ENCODE measurements at places on chromosomes 4 and X.

DNA sequence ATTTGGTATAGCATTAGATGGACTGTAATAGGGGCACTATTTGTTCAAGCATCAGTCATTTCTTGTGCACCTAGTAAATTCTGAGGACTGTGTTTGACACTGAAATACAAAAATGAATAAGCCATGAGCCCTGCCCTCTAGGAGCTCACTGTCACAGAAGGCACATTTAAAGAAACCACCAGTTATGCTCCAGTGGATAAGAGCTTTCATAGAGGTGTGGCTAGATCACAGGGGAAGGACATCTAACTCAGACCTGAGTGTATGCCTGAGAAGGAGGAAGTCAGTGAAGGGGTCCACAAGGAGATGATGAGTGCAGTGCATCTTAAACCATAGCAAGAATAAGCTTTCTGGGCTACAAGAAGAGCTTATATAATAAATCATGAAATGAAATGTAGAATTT lies 40.1 kb downstream of the BTC start:
- no peak for DNase-seq

- DNase-seq: no peak
These were observed 107.8 kb upstream of the TMEM47 start for GRCh38 chrX:34764852-34765361.

- no peak for DNase-seq
These were observed 53.8 kb upstream of the LNX1 start for GRCh38 chr4:53645108-53645507.

- DNase-seq: no peak
These were observed 15.7 kb downstream of the LGI2 start for GRCh38 chr4:25015012-25015411.

GRCh38 chr4:41069257-41069656 lies 145.1 kb downstream of the APBB2 start:
- no peak for DNase-seq

DNA sequence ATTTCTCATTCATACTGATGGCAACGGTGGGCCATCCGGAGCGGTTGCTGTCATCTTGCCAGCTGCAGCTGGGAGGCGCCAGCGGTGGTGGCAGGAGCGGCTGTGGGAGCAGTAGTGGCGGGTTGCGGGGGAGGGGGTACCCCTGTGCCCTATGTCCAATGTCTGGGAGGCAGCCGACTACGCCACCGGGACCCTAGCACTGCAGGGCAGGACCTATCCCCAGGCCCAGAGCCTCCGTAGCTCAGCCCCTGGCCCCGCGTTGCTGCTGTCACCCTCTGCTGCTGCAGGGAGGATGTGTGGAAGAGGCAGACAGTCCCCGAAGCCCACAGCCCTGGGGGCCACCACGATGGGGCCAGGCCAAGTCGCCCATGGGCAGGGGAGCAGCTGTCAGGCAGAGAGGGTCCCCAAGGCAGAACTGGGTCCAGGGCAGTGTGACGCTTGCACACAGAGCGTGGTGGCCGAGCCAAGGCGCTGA lies 10.0 kb upstream of the SPP1 start:
- no peak for DNase-seq

- DNase-seq: peak; percentile 22
These were observed 482 bp upstream of the MBTPS2 start for GRCh38 chrX:21838937-21839333.

- peak; percentile 76 for DNase-seq
These were observed 84.5 kb upstream of the MAML3 start for GRCh38 chr4:140238351-140239056.

GRCh38 chrX:96027407-96027806 lies 657.2 kb upstream of the DIAPH2 start:
- DNase-seq: no peak

DNA sequence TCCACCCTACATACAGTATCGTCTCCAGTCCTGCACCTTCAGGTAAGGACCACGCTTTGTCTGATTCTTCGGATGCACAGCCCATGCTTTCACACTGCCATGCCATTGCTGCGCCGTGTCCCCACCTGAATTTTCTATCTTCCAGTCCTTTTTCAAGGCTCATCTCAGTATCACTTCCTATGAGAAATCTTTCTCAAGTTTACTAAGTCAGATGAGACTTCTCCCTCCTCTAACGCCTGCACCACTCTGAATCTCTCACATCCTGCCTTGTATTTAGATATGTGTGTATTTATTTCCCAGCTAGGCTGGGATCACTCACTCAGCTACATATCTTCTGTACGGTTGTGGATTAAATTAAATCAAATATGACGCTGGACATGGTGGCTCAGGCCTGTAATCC lies 116.8 kb downstream of the SMIM20 start:
- no peak for DNase-seq

- DNase-seq: no peak
These were observed 493.9 kb downstream of the TMA16 start for GRCh38 chr4:163988391-163988790.

DNA sequence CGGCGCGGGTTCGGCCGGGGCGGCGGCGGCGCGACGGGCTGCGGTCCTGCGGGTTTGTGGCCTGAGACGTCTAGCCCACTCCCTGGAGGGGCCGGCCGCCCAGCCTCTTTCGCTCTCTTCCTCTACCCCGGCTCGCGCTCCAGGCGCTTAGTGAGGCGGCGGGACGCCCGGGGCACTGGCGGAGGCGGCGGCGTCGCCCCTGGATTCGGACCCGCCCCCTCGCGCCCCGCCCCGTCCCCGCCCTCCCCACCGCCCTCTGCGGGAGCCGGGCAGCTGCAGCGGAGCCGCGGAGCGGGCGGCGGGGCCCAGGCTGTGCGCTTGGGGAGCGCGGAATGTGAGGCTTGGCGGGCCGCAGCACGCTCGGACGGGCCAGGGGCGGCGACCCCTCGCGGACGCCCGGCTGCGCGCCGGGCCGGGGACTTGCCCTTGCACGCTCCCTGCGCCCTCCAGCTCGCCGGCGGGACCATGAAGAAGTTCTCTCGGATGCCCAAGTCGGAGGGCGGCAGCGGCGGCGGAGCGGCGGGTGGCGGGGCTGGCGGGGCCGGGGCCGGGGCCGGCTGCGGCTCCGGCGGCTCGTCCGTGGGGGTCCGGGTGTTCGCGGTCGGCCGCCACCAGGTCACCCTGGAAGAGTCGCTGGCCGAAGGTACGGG lies at the start of gene BMP2K:
BMP2K (plus strand) TSS at position 272 of the 650 bp plus-strand sequence; CDS start at position 466, 194 bp downstream.
- no peak for DNase-seq

DNA sequence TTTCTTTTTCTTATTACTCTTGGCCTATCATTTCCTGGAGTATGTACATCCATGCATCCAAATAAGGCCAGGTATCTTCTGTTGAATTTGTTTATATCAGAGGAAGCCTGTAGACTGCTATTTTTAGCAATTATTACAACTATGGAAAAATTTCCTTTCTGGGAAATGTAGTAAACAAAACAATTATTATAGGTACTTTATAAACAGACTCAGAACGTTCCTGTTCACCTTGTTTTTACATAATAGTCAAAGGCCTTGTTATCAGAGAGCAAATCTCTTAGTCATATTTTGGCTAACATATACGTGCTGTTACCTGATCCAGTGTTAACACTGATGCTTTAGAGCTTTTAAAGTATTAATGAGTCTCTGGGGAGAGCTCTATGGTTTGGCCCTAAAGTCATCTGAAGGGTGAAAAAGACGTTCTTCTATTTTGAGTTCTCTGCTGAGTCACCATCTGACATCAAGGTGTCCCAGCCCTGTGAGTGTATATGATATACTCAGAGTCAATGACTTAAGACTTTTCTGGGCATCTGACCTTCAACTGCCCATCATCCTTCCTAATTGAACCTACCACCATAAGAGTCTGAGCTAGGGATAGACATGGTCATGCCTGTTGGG lies 7.3 kb downstream of the SPARCL1 start:
- DNase-seq: no peak

- no peak for DNase-seq
These were observed 148.1 kb downstream of the PCDH7 start for GRCh38 chr4:30868111-30868895.

DNA sequence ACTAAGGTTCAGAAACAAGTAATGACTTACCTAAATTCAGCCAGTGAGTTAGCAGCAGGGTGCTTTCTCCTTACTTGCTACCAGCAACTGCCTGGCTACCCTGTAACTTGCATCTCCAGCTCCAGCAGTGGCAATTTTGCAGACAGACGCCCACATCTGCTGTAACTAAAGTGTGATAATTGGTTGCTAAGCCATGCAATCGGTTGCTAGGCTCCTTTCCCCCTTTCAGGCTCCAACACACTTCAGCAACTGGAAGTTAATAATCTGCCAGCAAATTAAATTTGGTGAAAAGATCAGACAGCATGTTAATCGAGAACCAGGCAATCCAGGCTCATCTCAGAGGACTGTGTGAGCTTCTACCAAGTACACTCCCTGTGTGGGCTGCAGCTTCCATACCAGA lies 24.2 kb upstream of the ARHGEF9 start:
- DNase-seq: no peak

- DNase-seq: no peak
These were observed 91.2 kb upstream of the SORBS2 start for GRCh38 chr4:185903205-185903604.

DNA sequence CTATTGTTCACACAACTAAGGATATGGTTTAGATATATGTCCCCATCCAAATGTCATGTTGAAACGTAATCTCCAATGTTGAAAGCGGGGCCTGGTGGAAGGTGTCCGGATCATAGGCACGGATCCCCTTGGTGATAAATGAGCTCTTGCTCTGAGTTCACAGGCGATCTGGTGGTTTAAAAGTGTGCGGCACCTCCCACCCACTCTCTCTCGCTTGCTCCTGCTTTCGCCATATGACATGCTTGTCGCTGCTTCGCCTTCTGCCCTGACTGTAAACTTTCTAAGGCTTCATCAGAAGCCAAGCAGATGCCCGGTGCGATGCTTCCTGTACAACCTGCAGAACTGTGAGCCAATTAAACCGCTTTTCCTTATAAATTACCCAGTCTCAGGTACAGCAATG lies 128.5 kb downstream of the NFKB1 start:
- no peak for DNase-seq

GRCh38 chrX:15676886-15677285 lies 12.3 kb upstream of the CLTRN start:
- no peak for DNase-seq

- DNase-seq: no peak
These were observed 30.3 kb downstream of the SEPSECS start for GRCh38 chr4:25129917-25130316.

GRCh38 chrX:30643313-30643821 lies 9.9 kb upstream of the GK start:
- DNase-seq: no peak

- no peak for DNase-seq
These were observed 98.9 kb upstream of the PJA1 start for GRCh38 chrX:69264158-69264581.

GRCh38 chr4:89290727-89291516 lies 16.7 kb downstream of the GPRIN3 start:
- DNase-seq: no peak

GRCh38 chrX:74353984-74354383 lies 50.0 kb downstream of the ZCCHC13 start:
- DNase-seq: no peak

DNA sequence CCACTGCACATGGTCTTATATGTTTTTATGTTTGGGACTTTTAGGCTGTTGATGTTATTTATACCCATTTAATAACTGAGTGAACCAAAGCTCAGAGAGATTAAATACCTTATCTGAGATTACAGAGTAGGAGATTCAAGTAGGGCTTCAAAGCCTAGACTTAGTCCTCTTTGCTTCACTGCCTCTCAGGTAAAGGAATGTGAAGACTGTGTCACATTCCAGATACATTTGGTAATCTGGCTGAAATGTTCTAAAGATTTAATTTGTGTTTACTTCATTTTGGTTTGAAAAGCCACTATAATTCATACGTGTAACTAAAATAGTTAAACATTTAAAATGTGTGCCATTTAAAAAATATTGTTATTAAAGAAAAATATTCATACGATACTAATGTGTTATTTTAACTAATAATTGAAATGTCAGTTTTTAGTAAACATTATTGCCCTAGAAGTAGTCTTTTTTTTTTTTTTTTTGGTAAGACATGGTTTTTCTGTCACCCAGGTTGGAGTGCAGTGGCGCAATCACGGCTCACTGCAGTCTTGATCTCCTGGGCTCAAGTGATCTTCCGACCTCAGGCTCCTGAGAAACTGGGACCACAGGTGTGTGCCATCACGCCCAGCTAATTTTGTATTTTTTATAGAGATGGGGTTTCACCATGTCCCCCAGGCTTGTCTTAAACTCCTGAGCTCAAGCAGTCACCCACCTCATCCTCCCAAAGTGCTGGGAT lies 54.3 kb downstream of the WWC2 start:
- no peak for DNase-seq

DNA sequence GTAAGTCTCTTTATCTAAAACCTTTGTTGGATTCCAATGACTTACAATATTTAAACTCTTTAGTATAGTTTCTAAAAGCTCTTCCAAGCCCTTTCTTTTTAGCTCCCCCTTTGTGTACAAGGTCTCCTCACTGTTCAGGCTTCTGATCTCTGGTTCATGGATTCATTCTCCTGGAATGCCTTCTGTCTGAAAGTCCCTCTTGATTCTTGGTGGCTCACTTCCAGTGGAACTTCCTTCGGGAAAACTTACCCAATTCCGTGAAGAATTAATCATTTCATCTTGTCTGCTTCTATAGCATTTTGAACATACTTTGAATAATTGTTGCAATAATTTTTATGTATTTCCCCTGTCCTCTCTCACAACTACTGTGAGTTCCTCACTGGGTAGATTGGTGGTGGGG lies 3.6 kb downstream of the ARHGAP24 start:
- no peak for DNase-seq

GRCh38 chr4:112371361-112371760 lies 74.2 kb downstream of the ALPK1 start:
- DNase-seq: no peak

DNA sequence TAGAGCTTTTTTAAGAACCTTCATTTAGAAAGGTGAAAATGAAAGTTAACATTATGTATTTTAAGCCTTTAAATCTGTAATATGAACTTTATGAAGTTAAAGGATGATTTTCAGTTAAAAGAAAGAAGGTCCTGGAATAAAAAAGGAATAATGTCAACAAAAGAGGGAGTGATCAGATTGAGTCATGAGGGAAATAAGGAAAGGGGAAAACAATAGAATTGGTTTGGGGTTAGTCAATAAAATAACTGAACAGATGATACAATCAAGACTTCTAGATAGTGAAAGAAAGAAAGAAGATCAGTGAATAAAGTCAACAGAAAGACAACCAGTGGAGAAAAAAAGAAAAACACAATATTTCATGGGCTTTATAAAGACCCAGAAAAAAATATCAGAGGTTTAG lies 291.6 kb upstream of the ARSJ start:
- no peak for DNase-seq

DNA sequence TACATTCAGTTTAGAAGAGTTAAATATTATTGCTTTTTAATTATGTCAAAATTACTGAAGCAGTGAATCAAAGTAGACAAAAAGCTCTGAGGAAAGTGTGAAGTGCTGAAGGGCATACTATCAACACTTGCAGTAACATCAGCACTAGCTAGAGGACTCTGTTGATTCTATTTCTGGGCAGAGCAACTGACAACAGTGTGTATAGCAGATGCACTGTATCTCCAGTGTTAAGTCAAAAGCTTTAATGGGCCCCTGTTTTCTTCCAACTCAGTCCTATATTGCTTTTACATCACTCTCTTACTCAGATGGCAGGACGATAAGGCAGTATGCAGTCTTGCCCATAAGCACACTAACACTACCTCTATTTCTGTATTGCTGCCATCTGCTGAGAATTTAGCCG lies 435.2 kb upstream of the AMOT start:
- no peak for DNase-seq

- DNase-seq: no peak
These were observed 1.7 kb upstream of the USP27X start for GRCh38 chrX:49877397-49878101.

GRCh38 chr4:83388313-83388676 lies 53.6 kb upstream of the HPSE start:
- DNase-seq: peak; percentile 30

- no peak for DNase-seq
These were observed at the start of gene GPR173 for GRCh38 chrX:53048169-53049126. Gene GPR173 (plus strand): TSS chrX:53048789. CDS start chrX:53076622, 27,833 bp downstream.
